ENCODE measurements at places on chromosomes 2 and 18.

DNA sequence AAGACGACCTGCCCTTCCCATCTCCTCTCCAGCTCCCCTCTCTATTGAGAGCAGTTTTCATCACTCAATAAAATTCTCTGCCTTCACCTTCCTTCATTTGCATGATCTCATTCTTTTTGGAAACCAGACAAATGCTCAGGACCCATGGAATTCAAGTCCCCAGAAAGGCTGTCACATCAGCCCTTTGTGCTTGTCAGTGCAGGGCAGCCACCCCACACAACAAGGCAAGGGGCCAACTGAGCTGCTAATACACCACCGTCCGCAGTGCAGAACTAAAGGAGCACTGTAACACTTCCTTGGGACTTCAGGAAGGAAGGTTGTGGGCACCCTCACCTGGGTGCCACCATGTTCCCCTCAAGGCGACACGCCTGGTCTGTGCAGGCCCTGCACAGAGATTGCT lies 26.2 kb downstream of the MCEE start:
- DNase-seq: no peak

GRCh38 chr2:175880-176820 lies 87.7 kb downstream of the SH3YL1 start:
- no peak for DNase-seq

DNA sequence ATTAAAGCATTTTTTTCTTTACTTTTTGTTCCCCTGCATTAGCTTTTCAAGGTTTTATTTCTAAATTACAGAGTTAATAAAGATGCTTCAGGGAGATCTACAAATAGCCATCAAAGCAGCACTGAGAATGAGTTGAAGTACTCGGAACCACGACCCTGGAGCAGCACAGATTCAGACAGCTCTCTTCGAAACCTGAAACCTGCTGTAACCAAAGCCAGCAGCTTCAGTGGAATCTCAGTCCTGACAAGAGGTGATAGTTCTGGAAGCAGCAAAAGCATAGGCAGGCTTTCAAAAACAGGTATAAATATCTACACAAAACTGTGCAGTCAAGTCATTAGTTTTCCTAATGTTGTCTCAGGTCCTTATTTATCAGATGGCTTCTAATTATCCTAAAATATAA lies 102.8 kb upstream of the UBXN4 start:
- no peak for DNase-seq

DNA sequence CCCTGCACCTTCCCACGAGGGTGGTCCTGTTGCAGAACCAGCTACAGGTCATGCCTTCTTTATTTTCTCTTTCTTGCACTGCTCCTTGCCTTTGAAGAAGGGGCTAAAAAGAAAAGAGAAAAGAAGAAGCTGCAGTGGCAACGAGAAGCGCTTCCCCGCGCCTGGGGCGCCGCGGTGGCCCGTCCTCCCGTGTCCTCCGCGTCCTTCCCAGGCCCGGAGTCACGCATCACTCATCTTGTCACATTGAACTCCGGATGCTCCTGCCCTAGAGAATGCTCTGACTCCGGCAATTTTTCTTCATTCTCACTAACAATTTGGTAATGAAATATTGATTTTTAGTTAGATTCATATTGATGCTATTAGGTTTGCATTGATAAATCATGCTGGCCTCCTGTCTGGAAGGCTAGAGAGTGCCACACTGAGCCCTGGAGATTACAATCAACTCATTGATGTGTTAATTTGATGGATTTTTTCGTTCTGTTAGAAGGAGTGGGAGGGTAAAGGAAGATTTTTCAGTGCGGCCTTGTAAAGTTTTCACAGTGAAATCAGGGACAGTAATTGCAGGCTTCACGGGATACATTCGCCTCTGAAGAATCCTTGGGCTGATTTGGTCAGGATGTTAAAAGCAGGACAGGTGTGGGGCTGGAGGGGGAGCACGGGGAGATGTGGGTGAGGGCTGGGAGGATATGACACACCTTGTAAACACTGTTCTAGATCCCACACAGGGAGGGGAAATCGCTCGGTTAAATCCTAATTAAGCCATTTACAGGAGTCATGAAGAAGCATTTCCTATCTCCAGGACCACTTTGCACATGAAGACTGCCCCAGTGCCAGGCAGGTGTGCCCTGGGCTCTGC lies 349.3 kb downstream of the ZNF516 start:
- no peak for DNase-seq

GRCh38 chr2:138272524-138273195 lies 228.9 kb upstream of the SPOPL start:
- DNase-seq: no peak

GRCh38 chr2:125559186-125559585 lies 1096.8 kb upstream of the GYPC start:
- no peak for DNase-seq

DNA sequence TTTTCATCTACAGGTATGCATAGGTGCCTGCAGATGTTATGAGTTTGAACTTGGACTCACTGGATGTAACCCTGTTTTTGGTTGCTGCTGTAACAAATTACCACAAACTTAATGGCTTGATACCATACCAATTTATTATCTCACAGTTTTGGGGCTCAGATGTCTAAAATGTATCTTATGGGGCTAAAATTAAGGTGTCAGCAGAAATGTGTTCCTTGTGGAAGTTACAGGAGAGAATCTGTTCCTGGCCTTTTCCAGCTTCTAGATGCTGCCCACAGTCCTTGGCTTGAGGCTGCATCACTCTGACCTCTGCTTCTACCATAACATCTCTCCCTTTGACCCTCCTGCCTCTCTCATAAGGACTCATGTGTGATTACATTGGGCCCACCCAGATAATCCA lies 47.6 kb downstream of the POLE4 start:
- DNase-seq: no peak

Data from astrocyte of the cerebellum (primary cell).